ENCODE measurements at places on chromosomes 4 and X.

DNA sequence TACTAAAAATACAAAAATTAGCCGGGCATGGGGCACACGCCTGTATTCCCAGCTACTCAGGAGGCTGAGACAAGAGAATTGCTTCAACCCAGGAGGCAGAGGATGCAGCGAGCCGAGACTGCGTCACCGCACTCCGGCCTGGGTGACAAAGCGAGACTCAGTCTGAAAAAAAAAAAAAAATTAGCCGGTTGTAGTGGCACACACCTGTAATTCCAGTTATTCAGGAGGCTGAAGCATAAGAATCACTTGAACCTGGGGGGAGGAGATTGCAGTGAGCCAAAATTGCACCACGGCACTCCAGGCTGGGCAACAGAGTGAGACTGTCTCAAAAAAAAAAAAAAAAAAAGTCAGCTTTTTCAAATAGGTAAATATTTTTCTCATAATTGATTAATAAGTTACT lies 71.9 kb downstream of the WDFY3 start:
- no peak for DNase-seq

- no peak for DNase-seq
Observed at GRCh38 chr4:114791976-114792375, 193.4 kb downstream of the UGT8 start.

DNA sequence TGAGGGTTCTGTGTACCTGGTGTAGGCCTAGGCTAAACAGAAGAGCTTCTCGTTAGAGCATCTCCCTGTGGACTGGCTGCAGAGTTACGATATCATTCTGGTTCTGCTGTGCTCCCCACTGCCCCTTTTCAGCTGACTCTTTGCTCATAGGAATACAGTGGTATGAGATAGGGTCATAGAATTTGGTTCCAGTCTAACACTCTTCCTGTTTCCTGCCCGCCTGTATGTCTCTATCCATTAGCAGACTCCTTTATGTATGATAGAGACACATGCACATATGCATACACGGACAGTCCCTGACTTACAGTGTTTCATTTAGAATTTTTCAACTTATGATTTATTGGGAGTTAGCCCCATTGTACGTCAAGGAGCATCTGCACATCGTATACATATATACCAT lies 15.3 kb downstream of the RNF4 start:
- no peak for DNase-seq

DNA sequence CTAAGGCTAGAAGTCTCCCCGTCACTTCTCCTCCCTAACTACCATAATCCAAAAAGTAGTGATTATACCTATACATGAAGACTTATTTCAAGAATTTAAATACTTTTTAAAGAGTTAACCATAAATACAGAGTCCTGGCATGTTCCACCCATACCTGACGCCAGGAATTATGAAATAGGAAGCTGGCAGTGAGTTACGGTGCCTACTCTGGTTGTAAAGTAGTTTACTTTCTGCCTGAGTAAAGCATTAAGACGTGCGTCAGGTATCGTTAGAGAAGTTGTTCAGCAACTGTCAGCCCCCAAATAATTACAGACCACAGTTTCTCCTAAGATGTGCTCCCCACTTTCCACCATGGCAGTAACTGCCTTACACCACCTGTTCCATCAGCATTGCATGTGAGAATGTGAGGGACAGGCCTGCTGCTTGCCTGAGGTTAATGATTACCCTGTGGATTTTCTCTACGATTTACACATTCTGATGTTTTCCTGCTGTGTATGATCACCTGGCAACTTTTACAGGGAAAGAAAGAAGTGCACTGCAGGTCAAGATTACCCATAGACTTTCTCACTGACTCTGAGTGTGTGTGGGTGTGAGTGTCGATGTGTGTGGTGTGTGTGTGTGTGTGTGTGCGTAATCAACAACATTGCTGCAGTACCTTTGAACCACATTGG lies 92.3 kb upstream of the SLC7A11 start:
- DNase-seq = no peak

- no peak for DNase-seq
Observed at GRCh38 chr4:183757060-183757459, 98.0 kb downstream of the TRAPPC11 start.

GRCh38 chr4:76926841-76927240 lies 22.7 kb upstream of the SEPTIN11 start:
- DNase-seq = no peak

- no peak for DNase-seq
Observed at GRCh38 chr4:120052856-120053255, 13.8 kb downstream of the MAD2L1 start.

DNA sequence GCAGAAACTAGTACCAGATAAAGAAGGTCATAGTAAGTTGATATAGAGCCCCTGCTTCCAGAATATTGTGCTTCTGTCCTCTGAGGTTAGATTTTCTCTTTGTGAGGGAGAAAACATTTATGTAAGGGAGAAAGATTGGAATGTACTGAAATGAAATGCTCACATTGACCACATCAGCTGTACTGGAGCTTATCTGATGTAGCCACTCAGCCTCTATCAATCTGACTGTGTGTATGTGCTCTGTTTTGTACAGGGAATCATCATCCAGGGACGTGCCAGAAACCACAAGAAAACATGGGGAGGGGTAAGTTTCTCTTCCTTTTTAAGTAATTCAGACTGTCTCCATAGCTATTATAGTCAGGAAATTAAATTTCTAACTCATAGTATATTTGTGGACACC lies 56.8 kb downstream of the PRRG1 start:
- DNase-seq = no peak

DNA sequence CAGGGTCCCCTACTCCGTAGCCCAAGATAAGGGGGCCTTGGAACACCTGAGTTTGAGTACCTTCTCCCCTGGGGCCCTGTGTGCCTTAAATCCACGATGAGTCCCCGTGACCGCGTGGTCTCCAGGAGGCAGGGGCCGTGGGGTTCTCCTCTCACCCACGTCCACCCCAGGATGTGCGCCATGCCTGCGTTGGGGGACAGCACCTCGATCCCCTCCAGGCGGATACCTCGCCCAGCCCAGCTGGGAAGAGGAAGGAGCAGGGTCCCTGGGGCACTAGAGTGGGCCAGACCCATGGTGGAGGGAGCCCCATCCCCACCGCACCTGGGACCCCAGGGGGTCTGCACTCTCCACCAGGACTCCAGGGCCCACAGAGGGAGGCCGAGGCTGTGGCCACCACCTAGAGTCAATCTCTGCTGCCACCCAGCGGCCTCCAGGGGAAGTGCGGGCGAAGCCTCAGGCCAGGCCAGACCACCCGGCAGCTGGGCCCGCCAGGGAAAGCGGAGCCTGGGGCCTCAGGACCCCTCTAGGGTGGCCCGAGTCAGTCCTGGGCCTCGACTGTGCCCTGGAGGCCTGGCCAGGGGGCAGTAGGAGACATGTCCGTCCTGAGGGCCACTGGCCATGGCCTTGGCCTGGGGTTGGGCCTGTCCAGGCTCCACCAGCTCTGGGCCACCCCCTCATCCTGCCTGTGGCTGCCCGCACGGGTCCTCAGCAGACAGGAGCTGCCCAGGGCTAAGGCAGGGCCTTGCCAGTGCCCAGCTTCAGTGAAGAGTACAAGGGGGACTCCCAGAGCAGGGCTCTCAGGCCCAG lies 55.0 kb downstream of the FAM53A start:
- DNase-seq = peak; percentile 89

- DNase-seq = no peak
Observed at GRCh38 chr4:88807499-88807898, 109.9 kb upstream of the NAP1L5 start.

GRCh38 chr4:119638359-119638758 lies 9.8 kb upstream of the PDE5A start:
- DNase-seq = no peak

GRCh38 chrX:19040373-19040772 lies 56.5 kb upstream of the PHKA2 start:
- no peak for DNase-seq

DNA sequence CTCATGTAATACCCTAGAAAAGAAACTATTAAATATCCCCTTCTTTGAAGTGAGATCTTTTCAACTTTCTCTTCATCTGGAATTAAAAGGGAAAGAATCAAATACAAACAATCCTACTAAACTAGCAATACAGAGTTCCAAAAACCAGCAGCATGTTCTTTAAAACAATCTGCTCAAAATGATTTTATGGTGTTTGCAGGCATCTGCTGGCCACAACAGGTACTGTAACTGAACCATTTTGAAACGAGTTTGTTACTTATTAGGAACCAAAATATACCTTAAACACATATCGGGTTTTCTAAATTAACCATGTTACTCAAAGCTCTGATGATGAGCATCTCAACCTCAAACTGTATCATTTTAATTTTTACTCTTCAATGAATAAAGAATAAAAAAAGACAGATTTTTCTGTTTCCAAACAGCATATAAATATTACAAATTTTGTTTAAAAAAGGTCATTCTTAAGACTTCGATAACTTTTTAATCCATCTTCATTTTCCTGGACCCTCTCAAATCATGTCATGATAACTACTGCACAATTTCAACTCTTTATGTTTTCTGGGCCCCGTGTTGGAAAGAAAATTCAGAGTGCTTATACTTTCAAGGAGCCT lies 56.5 kb downstream of the ARAP2 start:
- no peak for DNase-seq

DNA sequence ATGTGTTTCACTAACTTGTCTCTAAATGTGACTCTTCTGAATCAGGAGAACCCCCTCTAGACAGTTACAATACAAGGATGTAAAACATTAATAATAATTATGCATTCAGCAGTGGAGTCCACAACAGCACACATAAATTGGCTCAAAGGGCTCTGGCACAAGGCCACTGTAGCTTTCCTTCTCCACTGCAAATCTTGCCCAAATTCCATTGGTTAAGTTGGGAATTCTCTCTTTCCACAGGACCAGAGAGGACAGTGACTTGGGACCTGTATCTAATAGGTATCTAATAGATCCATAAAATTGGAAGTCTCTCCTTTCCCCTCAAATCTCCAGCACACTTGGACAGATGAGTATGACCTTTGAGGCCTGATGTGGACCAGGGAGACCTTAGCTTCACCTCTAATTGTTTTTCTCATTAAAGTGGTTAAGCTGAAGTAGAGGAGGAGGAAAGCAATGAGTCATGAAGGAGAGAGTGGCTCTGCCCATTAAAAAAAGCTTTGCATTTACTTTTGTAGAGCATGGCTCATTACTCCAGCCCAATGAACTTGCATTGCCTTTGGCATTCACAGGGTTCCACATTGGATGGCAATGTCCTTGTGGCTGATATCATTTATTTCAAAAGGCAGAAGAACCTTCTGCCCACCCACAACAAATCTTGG lies 72.3 kb upstream of the SH3RF1 start:
- no peak for DNase-seq

- DNase-seq = no peak
Observed at GRCh38 chrX:130174045-130174704, 2.4 kb downstream of the RAB33A start.
